Fibroblast of lung (primary cell): ENCODE measurements at places on chromosomes 1 and 21.
A peak's percentile ranks its signal among the peaks of the same experiment; 100 is the strongest.

DNA sequence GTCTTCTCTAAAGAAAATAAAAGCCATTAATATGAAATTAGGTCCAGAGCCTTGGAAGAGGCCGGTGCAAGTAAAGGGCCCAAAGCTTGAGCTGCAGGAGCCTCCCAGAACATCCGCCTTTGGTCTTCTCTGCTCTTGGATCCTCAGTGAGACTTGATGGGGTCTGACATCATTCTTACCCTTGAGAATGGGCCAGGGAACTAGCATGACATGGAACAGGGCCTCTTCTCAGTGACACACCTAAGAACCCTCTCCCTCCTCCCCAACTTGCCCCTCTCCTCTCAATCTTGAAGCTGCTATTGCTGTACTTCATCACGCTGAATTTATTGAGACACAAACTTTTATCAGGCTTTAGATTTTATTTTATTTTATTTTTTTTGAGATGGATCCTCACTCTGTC is 40.3 kb upstream of the SRSF10 start:
- no peak for DNase-seq

DNA sequence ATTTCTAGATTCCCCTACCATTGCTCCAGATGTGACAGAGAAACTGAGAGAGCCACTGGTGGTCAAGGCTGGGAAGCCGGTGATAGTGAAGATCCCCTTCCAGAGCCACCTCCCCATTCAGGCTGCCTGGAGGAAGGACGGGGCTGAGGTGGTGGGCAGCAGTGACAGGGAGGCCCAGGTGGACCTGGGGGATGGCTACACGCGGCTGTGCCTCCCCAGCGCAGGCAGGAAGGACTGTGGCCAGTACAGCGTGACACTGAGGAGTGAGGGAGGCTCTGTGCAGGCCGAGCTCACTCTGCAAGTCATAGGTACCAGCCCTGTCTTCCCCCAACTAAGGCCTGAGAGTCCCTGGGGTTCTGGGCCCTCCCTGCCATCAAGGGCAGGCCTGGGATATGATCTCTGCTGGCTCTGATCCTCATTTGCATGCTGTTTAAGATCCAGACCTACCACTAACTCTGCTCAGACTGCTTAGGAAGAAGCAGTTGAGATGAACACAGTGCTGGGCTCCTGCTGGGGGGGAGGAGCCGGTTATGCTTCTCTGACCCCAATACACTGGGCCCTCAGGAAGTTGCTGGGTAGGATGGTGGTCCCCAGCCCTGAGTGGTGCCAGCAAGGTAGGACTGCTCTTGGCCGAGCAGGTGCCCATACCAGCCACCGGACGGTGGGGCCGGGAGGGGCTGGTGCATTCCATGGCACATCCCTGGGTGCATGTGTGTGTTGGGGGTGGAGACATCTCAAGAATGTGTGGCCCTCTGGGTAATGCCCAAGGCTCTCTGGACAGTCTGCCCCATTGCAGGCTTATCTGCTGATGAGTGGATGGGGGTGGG is 25.1 kb downstream of the IGFN1 start:
- no peak for DNase-seq

- DNase-seq = no peak
Measured at GRCh38 chr1:28113242-28113572, 24.8 kb upstream of the EYA3 start.

DNA sequence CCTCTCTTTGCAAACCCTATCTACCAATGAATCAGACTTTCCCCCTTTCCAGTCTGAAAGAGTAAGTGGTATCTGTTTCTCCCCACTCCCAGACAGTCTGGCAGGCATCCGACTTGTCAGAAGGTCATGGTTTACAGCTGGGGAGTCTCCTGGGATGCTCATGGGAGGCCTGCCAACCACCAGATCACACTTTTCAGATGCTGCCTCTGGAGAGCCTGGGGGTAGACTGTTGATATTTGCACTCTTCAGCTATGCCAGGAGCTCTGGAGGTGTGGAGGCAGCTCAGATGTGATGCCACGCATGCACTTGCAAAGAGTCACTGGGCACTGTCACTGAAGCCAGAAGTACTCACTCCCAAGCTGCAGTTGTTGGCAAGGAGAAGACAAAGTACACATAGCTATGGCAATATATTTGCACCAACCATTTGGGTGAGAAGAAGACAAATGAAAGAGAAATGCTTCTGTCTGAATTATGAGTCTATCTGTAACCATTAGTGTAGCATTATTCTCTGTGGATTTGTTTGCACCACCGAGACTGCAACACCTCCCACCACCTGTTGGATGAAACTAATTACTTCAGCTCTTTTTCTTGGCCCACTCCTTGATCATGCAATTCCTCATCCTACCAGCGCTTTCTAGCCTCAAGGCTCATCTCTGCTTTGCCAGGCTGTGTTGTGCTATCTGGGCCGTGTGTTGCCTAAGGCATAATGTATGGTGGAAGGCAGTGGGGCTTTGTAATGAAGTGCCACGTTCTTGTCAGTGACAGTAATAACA is 133.0 kb upstream of the SPAG17 start:
- DNase-seq = no peak

DNA sequence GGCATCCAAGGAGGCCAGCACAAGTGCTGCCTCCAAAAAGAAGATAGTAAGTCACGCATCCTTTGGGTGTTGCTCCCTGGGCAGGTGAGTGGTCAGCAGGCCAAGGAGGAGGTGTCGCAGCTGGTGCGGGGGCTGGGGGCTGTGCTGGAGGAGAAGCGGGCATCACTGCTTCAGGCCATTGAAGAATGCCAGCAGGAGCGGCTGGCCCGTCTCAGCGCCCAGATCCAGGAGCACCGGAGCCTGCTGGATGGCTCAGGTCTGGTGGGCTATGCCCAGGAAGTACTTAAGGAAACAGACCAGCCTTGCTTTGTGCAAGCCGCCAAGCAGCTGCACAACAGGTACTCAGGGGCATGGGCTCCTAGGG is 4.3 kb downstream of the TRIM46 start:
- DNase-seq = no peak

DNA sequence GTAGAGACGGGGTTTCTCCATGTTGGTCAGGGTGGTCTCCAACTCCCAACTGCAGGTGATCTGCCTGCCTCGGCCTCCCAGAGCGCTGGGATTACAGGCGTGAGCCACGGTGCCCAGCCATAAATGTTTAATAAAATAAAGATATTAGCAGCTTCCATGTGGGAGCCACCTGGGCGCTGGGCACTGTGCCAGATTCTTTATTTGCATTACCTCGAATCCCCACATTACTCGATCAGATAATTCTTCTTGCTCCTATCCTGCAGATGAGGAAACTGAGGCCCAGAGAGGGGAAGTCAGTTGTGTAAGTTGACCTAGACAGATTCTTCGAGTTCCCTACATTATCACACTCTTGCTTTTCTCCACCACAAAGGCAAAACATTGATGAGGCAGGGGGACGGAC is 24.9 kb upstream of the TENT5B start:
- no peak for DNase-seq

DNA sequence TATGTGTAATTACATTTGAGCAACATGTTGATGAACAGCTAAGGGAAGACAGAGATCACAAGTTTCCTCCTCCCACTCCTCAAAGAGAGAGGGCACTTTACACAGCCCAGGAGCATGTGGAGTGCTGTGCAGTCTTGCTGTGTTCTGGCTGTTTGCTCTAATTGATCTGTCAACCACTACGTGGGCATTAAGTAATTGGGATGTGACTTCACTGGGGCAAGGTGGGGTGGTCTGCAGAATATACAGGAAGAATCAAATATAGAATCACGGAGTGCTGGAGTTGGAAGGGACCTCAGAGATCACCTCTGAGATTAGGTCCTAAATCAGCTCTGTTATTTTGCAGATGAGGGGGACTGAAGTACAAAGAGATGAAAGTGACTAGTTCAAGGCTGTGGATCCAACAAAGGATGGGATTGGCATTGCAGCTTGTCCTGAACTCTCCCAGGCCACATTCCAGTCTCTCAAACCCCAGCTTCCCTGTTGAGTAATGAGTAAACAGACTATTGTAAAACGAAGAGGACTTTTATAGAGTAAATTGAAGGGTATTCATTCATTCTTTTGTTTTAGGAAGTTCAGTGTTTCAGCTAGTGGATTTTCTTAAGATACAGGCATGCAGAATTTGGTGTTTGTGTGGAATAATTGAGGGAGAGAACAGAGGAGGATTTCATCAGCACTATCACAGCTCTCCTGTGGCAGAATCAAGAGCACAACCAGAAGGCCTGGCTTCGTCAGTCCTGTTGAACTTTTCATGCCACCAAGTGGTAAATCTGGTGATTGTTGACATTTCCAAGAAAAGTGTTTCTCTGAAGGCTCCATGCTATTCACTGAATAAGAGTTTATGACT is 22.4 kb downstream of the NOS1AP start:
- no peak for DNase-seq

GRCh38 chr21:34606051-34606450 is 8.9 kb downstream of the RCAN1 start:
- no peak for DNase-seq

- peak; percentile 88 for DNase-seq
Measured at GRCh38 chr1:146012703-146013558, 8.6 kb downstream of the HJV start.

DNA sequence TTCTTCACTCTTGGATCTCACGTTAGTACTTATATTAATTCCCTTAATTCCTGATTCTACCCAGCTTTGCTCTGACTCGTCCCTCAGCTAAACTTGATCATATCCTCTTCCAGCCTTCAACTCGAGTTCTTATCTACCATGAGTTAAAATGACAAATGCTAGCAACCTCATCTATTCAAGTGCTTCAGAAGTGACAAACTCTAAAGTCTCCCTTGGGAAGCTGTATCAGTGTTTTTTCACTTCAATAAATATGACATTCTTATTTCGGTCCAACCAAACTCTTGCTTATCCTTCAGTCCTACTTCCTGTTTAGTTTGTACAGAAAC is 75.3 kb downstream of the FOXJ3 start:
- no peak for DNase-seq

DNA sequence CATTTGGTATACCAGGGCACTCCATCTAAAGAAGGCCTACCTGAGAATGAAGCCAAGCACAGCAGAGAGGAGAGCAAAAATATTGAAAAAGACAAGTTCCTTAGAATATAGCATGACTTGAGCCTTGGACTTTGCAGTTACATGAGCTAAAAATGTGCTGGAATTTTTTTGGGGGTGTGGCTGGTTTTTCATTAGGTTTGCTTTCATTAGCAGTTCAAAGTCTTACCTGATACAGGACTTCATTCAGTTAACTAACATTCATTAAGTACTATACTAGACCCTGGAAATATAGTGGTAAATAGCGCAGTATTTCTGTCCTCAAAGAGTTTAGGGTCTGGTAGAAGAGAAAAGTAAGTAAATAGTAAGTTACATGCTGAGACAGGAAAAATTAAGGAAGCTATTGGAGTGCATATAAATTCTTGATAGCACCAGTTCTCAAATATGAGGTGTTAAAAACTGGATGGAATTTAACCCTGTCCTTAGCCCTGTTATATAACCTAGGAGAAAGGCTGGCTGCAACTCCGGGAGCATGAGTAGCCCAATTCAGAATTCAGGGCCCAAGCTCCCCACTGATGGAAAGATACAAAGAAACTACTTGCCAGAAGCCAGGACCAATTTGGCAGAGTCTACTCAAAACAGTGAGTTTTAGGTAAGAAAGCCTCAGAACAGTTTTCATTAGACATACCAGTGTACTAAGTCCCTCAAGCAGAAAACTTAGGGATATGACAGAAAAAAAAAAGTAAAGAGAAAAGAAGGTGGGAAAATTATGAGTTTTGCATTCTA is 3.1 kb upstream of the DOCK7 start:
- DNase-seq = no peak

DNA sequence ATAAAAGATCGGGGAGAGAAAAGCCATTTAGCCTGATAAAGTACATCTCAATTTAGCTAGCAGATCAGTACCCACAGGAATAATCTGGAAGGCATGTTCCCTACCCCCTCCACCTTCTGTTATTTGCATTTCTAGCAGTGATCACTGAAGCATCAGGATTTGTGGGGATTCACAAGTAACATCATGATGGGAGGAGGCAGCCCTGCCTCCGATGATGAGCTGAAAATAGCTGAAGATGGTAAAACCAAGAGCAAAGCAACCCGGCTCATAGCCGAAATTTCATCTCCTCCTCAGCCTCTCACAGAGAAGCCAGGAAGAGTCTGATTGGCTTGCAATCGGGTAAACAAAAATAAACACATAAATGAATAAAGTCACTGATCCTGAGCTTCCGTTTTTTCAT is 2.4 kb downstream of the CCSAP start:
- no peak for DNase-seq

- no peak for DNase-seq
Measured at GRCh38 chr21:39021478-39021832, 161.8 kb downstream of the PSMG1 start.
